ENCODE measurements at places on chromosomes 12 and 14.

DNA sequence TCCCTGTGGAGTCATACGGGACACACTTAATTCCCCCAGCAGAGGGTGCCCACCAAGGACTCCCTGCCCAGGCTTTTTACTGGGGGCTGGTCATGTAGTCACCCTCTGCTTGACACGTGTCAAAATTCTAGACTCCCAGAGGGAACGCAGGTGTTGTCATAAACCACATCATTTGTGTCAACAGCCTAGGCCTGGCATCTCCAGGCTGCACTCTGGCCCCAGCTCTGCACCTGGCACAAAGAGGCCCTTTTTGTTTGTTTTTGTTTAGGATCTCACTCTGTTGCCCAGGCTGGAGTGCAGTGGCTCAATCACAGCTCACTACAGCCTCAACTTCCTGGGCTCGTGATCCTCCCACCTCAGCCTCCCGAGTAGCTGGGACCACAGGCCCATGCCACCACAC, 21.1 kb downstream of the BRI3BP start:
- DNase-seq, result no peak

DNA sequence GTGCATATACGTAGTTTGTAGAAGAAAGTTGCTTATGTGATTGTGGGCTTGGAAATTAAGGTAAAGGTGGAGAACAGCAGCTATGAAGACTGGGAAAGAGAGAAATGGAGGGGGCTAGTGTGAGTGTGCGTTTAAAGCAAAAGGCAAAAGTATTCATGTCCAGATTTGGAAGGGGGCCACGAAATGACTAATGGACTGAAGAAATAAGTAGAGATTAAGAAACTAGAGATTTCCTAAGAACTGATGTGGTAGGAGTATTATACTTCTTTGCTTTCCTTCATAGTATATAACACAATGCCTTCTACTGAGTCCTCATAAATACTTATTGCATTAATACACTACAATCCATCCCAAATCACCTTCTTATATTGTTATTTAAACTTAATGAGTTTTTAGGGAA, 298.6 kb upstream of the NOVA1 start:
- no peak for DNase-seq

- DNase-seq, result no peak
Observed at GRCh38 chr12:82688035-82688501, 1.4 kb downstream of the TMTC2 start.

- DNase-seq, result no peak
Observed at GRCh38 chr12:124142395-124143035, 152.4 kb upstream of the RFLNA start.

DNA sequence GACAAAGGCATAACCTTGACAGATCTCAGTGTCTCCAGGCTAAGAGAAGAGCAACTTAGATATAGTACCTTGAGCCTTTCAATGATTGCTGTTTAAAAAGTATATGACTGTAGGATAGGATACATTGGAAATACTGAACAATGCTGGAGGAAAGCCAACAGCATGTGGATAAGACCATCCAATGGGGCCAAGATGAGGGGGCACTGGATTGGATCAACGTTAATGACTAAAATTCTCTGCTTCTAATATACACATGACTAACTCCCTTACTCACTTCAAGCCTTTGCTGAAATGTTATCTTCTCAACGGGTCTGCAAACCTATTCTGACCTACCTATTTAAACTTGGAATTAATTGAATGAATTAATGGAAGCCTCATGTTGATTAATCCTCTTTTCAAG, 354.9 kb downstream of the RAD51B start:
- no peak for DNase-seq
